ENCODE measurements at places on chromosomes 5 and 9.

- DNase-seq: no peak
These were observed 2083.0 kb upstream of the ACO1 start for GRCh38 chr9:30301271-30301963.

DNA sequence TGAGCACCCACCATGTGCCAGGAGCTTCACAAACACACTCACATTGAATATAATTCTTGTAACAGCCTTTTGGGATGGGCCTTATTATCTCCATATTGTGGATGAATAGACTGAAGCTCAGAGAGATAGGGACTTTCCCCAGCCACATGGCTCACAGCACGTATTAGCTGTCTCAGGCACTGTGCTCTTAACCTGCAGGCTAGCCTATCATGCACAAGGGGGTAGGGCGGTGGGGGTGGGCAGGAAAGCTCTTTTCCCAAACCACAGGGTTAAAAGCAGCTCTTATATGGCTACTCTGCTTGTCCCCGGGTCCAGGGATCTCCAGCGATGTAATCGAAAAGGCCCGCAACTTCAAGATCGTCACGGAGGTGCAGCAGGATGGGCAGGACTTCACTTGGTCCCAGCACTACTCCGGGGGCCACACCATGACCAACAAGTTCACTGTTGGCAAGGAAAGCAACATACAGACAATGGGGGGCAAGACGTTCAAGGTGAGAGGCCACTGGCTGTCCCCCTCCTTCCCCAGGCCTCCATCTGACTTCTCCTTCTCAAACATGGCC is 2.6 kb downstream of the FABP6 start:
- DNase-seq: no peak

DNA sequence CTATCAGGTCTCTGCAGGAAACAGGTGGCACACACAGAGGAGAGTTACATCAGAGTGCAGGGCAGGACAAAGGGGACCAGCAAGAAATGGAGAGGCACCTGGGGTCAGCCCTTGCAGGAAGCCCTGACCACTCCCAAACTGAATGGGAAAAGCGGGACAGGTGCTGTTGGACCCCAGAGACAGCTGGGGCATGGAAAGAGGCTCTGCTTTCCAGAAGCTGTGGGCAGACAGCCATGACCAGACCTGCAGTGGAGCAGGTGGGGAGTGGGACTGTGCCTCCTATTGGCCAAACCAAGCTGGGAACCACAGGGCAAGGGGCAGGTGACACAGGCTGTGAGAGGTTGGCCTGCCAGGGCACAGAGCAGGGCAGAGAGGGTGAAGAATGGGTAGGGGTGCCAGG is 125.8 kb downstream of the BOD1 start:
- DNase-seq: no peak

DNA sequence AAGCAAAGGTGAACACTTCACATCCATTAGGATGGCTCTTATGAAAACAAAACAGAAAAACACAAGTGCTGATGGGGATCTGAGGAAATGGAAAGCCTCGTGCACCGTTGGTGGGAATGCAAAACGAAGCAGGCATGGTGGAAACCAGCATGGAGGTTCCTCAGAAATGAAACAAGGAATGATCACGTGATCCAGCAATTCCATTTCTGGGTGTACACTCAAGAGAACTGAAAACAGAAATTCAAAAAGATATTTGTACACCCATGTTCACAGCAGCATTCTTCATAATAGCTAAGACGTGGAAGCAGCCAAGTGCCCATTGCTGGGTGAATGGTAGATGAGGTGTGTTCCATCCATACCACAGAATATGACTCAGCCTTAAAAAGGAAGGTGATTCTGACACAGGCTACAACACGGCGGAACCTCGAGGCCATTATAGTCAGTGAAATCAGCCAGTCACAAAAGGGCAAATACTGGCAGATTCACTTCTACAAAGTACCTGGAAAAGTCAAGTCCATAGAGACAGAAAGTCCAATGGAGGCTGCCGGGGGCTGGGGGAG is 87.2 kb upstream of the RAPGEF1 start:
- DNase-seq: no peak

- DNase-seq: no peak
These were observed 47.2 kb downstream of the RFX3 start for GRCh38 chr9:3478549-3478953.

GRCh38 chr9:70053864-70054263 is 10.2 kb downstream of the MAMDC2 start:
- DNase-seq: no peak

GRCh38 chr9:5435912-5436311 is 1.8 kb downstream of the PLGRKT start:
- DNase-seq: no peak

- DNase-seq: no peak
These were observed 68.7 kb downstream of the SEMA4D start for GRCh38 chr9:89428901-89429890.

DNA sequence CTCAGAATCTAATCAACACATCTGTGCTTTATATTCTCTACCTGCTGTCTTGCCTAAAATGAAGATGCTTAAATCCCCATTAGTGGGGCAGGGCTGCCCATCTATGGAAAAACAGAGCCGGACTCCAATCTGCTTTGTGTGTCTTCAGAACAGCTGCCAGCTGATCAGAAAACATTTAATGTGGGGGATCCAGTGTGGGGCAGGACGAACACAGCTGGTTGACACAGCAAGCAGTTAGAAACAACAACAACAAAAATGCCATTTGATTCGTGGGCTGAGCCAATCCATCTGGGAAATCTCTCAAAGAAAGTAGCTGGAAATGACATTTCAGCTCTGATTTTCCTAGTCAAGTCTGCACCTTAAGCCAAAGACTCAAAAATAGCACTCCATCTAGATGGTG is 99.8 kb downstream of the PPP2R2B start:
- DNase-seq: no peak

DNA sequence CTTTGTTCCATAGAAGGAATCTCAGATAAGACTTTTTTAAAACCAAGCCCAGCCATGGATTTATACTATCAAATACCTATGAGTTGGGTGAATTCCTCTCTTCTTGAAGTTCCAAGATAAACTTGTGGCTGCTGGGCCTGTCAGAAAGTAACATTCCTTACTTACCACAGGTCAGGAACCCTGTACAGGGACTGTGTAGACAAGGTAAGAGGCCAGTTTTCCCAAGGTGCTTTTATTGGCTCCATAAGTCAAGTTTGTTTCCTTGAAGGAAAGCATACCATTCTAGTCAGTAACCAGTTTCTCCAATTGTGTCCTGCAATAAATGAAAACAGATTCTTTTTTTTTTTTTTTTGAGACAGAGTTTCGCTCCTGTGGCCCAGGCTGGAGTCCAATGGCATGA is 8.8 kb upstream of the CLTB start:
- no peak for DNase-seq

GRCh38 chr9:130662099-130662969 is 2.1 kb upstream of the PRDM12 start:
- DNase-seq: no peak

GRCh38 chr5:104914536-104915070 is 1352.0 kb upstream of the NUDT12 start:
- DNase-seq: peak; percentile 77

- DNase-seq: no peak
These were observed 67.4 kb downstream of the ROR2 start for GRCh38 chr9:91882627-91883026.
